ENCODE measurements at places on chromosomes 4 and X.

DNA sequence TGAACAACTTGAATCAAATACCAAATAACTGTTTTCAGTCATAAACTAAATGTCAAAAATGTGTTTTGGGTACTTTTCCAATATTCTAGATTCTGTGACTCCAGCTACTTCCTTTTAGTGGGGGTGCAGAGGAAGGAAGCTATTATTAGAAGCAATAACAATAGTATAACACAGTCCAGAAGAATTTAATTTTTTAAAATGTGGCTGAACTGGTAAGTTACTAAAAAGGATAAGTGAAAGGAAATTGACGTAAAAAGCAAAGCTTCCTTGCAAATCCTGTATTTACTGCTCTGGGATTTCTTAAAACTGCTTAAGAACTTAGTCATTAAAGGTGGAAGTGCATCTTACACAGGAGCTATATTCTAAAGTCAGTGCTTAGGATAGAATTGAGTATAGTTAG lies 53.2 kb downstream of the MOSPD2 start:
- DNase-seq = no peak

- no peak for DNase-seq
Observed at GRCh38 chrX:133188631-133189030, 29.5 kb downstream of the TFDP3 start.

DNA sequence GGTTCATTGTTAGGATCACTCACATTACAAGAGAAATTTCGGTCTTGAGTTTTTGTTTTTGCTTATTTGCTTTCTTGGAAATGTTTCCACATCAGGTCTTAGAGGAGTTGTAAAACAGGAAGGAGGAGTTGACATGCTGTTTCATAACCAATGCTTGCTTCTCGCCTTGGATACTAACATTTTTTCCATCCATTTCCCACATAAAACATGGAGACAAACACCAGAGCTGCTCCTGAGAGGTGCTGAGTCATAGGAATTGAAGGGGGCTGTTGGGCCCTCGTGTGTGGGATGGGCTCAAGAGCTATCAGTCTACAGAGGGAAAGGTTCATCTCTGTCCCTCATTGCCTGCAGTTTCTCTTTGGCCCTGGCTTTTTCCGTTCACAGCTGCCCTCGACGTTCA lies 29.9 kb downstream of the TBL1X start:
- DNase-seq = no peak

- DNase-seq = no peak
Observed at GRCh38 chrX:2547736-2548135, 47.0 kb upstream of the DHRSX start.

GRCh38 chrX:30990361-30990760 lies 81.5 kb downstream of the FTHL17 start:
- no peak for DNase-seq

GRCh38 chr4:184177271-184177670 lies 40.4 kb downstream of the ENPP6 start:
- no peak for DNase-seq

DNA sequence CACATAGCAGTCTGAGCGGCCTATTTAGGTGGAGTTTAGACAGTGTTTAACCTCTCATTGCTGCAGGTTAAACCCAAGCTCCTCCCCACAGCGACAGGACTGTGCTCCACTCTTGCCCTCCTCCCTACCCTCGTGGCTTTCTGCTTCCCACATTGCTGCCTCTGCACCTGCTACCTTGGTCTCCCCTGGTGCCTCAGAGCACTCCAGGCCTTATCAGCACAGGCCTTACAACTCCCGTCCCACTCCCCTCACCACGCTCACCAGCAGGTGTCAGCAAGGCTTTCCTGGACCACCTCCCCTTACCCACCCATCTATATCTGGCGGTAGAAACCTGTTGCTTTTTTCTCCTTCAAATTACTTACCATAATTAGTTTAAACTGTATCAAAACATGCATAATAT lies 18.6 kb downstream of the HELT start:
- no peak for DNase-seq

DNA sequence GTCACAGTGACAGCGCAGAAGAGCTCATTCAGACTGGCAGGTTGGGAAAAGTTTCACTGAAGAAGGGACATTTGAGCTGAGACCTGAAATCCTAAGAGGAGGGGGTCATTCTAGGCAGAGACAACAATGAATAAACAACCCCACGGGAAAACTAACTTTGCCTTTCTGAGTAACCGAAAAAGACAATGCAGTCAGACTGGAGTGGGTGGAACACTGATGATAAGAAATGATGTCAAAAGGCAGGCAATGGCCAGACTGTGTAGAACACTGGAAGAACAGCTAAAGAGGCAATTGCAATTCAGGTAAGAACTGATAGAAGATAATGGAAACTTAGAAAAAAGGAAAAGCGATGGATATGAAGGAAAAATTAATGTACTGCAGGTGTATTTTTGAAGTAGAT lies 73.8 kb downstream of the CHIC2 start:
- DNase-seq = no peak

- no peak for DNase-seq
Observed at GRCh38 chr4:32499171-32499570, 1779.0 kb downstream of the PCDH7 start.

GRCh38 chr4:153227469-153228075 lies 23.3 kb downstream of the TRIM2 start:
- DNase-seq = no peak

GRCh38 chr4:142238589-142238988 lies 602.2 kb downstream of the IL15 start:
- DNase-seq = peak; percentile 56

DNA sequence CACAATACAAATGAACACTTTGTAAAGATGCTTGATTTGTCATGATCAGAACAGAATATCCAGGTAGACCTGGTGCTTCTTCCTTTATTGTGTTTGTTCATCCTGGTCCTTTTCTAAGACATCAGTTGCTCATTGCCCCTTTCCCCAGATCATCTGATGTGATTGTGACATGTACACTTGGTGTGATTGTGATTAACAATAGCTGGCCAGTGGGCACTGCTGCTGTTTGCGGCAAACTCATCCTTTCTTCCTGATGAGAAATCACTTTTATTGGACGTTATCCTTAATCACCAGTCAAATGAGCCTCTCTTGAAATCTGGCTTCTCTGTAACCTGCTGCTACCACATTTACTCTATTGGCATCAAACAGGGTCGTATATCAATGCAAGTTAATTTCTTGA lies 135.1 kb downstream of the PCDH7 start:
- DNase-seq = no peak

GRCh38 chr4:87839592-87839946 lies 6.8 kb downstream of the MEPE start:
- DNase-seq = no peak

DNA sequence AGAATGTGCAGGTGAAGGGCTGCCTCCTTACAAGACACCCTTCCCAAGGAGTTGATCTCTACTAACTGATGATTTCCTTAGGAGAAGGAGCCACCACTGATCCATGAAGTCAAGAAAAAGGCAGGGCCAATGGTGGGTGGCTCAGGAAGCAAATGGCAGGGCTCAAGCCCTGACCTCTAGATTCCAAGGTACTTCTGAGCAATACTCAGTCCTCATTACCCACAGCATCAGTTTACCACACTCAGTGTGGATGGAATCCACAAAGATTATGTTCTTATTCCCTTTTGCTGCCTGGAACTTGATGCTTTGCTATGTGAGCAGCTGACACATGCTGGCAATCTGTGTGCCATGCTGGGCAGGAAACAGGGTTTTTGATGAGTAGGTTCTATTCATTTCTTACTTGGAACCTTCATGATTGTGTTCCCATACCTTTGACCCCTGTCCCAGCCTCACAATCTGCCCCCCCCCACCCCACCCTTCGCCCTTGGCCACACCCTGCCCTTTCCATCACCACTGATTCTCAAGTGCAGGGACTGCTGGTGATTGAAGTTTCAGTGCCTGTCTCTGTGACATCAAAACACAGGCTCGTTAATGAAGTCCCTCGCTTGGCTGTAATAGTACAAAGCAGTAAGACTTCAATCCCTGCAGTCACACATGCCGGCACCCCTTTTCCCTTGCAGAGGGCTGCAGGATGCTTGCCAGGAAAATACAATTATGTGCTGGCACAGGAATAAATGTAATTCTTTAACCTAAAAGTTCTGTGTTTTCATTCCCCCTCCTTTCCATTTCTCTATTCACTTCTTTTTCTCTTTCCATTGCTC lies 135.6 kb upstream of the GPC4 start:
- no peak for DNase-seq

GRCh38 chr4:3666263-3666662 lies 99.9 kb upstream of the ADRA2C start:
- DNase-seq = no peak

GRCh38 chr4:8507196-8507570 lies 66.6 kb downstream of the TRMT44 start:
- DNase-seq = no peak

DNA sequence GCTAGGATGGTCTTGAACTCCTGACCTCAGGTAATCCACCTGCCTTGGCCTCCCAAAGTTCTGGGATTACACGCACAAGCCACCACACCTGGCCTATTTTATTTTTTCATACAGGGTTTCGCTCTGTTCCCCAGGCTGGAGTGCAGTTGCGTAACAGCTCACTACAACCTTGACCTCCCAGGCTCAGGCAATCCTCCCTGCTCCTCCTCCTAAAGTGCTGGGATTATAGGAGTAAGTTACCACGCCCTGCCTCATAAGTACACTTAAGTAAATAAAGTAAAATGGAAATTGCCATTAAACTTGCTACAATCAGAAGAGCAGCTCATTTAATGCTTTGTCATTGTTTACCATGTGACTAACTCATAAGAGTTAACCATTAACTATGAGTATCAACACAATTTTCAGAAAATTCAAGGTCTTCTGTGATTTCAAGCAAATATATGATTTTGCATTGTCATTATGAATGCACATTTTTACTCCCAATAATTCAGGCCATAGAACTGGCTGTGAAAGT lies 12.3 kb downstream of the UGDH start:
- DNase-seq = peak; percentile 46

- no peak for DNase-seq
Observed at GRCh38 chr4:186710521-186711119, 13.0 kb downstream of the FAT1 start.

All from HCEC 1CT (cell line).